ENCODE measurements at places on chromosomes 6 and 20.

DNA sequence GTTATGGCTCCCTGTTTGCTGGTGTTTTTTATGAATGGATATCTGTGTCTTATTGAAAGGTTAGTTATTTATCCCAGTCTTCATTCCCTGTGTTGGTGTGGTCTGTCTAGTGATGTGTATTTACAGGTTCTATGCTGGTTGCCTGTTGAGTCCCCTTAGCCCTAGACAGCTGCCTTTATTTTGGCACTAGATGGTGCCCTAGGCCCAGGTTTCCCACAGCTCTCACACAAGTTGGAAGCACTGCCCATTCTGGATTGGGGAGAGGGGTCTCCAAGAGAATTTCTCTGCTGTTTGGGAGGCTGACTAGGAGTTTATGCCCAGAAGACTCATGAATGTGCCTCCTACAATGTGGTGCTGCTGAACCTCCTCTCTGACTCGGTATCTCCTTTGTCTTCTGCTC, 12.4 kb downstream of the GRM1 start:
- peak; percentile 8 for DNase-seq

GRCh38 chr6:82779041-82779440, 286.6 kb downstream of the UBE3D start:
- DNase-seq = no peak

GRCh38 chr6:26028212-26028745, 59.0 kb upstream of the HFE start:
- DNase-seq = no peak

GRCh38 chr20:62496568-62497218, 20.9 kb upstream of the GATA5 start:
- peak; percentile 47 for DNase-seq

DNA sequence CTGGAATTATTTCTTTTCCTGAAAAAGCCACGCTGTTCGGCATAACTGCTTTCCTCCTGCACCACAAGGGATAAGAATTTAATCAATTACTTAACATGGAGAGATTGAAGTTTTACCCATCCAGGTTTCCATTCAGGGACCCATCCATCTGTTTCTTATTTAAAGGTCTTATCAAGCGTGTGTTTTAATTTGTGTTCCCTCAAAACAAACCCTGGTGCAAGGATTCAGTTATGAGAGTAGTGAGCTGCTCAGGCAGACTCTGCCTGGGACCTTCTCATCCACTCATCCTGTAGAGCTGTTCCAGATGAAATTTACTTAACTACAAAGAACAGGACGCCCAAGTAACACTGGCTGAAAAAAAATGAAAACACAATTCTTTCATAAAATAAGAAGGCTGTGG, 97.8 kb downstream of the BANF2 start:
- DNase-seq = no peak

DNA sequence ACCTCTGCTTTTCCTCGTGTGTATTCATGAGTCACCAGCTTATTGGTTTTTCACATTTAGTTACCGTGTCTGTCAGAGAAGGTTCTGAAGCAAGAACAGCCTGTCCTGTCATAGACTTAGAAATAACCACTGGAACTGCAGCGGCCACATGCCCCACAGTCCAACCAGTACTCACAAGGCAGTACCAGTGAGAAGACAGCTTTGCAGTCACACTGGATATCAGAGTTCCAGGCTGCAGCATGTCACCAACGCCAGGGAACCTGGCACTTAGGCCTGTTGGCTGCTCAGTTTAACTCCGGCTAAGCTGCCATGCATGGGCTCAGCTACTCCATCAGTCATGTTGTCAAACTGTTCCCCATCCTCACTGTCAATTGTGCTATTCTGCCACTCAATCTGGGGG, 40.1 kb downstream of the ADNP start:
- no peak for DNase-seq

DNA sequence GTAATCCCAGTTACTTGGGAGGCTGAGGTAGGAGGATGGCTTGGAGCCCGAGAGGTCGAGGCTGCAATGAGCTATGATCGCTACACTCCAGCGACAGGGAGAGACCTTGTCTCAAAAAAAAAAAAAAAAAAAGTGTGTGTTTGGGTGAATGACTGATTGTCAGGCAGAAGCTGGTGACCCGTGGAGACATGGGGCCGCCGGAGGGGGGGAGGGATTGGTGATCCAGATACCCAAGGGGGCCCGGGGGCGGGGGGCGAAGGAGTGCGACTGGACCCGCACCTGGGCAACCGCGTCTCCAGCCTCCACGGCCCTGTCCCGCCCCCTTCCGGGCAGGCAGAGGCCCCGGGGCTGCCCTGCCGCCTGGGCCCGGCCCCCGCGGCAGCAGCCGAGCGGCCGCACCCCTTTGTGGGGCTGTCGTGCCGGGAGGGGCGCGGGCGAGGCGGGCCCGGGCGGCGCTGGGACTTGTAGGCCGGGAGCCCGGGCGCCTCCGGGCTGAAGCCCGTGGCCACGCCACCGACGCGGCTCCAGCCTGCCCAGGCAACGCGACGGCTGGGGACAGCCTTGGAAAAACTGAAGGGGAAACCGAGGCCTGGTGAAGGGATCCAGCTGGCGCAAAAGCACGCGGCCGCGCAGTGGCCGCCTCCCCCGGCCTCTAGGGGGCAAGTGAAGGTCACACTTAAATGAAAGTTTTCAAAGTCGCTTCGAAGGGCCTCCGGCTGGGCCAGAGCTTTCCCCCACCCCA, 2.1 kb upstream of the RBM38 start:
- peak; percentile 34 for DNase-seq

- peak; percentile 81 for DNase-seq
Measured at GRCh38 chr6:116461331-116461931, at the start of gene CALHM6. TSS of gene CALHM6 (plus strand) at chr6:116461375. CDS start at chr6:116461930, 555 bp downstream.

DNA sequence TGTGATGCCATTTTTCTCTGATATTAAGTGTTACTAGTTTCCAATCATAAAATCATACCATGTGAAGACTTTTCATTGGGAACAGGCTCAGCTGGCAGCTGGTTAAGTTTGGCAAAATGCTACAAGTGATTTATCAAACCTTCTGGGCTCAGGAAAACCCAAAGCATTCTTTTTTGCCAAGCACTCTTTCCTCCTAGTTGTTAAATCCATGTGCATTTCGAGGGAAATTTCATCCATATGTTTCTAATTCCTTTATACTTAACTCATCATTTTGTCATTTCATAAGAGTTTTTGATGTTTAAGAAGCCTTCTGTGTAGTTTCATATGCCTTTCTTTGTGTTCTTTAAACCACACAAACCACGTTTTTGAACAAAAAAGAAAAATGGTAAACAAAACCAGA, 217.6 kb upstream of the PDE10A start:
- DNase-seq = no peak

- DNase-seq = no peak
Measured at GRCh38 chr6:80181352-80182081, 75.0 kb downstream of the BCKDHB start.

GRCh38 chr6:73144516-73144915, 80.8 kb downstream of the KHDC1L start:
- no peak for DNase-seq

- DNase-seq = no peak
Measured at GRCh38 chr20:37886851-37887297, 16.1 kb upstream of the VSTM2L start.

- peak; percentile 93 for DNase-seq
Measured at GRCh38 chr6:26304797-26305640, 60.0 kb upstream of the BTN3A2 start.

All from common myeloid progenitor, CD34-positive (primary cell).